Skeletal muscle cell (primary cell): ENCODE measurements at places on chromosomes 6 and 20.

DNA sequence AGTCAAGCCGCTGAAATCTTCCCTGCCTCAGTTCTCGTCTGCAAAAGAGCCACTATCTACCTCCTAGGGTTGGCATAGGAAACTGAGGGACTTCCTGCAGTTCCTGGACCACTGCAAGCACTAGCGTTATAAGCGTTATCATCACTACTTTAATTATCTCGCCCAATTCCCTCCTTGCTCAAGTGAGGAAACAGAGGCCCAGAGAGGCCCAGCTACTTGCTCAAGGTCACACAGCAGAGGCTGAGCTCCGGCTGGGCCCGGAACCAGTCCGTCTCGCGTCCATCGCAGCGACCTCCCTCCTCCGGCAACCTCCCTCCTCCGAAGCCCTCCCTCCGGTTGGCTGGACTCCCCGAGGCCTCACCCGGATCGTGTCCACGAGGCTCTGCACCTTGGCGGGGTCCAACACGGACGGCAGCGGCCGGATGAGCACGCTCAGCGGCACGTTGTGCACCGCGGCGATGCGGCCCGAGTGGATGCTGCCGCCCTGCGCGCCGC, 338 bp downstream of the SRXN1 start:
- no peak for DNase-seq

DNA sequence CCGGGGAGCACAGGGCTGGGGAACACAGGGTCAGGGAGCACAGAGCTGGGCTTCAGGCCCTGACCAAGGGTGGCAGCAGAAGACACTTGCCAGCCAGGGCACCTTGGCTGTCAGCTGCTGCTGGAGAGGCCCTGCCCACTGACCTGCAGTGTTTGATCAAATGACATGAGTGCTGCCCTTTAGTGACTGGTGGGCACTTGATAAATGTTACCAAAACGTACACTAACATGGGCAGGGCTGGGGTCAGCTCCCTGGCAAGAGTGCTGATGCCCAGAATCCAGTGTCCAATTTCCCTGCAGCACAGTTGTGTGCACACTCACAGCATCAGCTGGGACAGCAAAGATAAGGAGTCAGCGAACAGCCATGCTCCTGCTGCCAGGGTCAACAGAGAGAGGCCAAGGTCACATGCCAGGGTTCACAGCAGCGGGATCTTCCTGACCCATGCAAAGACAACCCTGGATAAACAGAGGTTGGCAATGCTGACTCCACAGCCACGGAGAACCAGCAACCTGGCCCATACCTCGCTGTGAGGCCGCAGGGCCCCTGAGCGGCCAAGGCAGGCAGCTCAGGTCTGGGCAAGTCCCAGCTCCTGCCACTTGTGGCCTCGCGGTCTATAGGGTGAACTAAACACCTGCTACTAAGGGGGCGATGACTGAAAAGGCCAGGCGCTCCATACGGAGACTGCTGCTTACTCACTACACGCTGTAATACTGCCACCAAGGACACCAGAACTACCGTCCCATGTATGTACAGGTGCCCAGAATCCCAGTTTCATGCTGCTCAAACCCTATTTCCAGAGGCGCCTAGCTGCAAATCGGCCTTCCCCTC, 46.3 kb downstream of the NINL start:
- no peak for DNase-seq

DNA sequence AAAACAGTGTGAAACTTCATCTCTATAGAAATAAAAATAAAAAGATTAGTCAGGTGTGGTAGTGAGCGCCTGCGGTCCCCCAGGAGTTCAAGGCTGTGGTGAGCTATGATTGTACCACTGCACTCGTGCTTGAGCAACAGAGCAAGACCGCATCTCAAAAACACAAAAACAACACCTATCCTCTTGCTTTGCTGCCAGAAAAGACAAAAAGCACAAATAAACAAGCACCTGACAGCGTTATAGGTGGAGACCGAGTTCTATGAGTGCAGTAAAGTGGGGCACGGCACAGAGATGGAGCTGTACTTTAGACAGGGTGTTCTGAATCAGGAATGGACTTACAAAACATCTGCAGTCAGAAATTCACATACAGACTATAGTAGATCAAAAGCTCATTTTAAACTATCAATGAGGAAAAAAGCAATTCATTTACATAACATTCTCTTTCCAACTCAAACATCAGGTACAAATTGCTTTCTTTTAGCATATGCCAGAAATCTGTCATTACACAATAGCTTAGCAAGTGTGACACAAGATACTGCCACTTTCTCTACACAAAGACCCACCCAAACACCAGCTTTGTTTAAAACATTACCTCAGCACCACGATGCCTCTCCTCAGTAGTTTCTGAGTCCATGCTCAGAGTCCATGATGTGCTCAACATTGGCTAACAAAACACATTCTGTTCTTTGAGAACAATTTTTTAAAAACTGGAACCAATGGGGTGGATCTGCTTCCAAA, 10.1 kb downstream of the EZR start:
- no peak for DNase-seq

DNA sequence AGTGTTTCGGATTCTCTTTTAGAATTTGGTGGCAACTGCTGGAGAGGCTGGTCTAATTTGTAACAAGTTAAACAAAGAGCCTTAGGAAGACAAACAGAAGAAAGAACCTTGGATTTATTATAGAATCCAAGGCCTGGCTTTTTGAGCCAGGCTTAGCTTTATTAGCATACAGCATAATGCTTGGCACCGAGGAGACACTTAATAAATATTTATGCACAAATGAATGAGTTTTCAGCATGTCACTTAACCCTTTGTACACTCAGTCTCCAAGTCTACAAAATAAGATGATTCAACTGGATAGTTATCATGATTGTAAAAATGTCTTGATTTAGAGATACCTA, 38.2 kb upstream of the AFDN start:
- DNase-seq = no peak

- DNase-seq = no peak
Measured at GRCh38 chr20:48807586-48808381, 20.0 kb downstream of the PREX1 start.

DNA sequence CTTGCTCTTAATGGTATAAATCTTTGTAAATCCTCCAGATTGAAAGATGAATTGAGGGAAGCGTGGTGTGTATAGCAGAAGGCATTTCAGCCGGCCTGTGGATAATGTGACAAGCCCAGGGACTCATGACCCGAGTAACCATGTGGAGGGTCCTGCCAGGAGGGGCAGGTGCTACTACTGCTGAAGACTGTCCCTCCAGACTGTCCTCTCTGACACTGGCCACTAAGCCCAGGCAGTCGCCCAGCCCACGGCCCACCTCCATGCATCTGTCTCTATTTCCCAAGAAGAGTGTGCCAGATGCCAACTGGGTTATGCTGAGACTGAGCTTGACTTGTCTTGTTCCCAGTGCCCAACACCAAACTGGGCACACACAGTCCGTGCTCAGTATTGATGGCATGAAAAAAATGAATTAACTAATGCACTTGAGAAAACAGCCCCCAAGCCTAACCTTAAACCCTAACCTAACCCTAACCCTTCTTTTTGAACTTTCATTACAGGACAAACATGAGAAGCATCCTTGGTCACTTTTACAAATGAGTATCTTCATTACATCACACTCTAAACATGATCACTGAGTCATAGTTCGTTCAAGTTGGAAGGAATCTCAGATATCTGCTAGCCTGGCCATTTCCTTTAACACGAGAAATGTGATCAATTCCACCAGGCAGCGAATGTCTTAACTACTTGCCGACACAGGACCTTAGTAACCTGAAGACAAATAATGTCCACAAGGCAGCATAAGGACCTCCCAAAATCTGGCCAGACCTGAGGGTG, 182.2 kb upstream of the RREB1 start:
- DNase-seq = no peak

DNA sequence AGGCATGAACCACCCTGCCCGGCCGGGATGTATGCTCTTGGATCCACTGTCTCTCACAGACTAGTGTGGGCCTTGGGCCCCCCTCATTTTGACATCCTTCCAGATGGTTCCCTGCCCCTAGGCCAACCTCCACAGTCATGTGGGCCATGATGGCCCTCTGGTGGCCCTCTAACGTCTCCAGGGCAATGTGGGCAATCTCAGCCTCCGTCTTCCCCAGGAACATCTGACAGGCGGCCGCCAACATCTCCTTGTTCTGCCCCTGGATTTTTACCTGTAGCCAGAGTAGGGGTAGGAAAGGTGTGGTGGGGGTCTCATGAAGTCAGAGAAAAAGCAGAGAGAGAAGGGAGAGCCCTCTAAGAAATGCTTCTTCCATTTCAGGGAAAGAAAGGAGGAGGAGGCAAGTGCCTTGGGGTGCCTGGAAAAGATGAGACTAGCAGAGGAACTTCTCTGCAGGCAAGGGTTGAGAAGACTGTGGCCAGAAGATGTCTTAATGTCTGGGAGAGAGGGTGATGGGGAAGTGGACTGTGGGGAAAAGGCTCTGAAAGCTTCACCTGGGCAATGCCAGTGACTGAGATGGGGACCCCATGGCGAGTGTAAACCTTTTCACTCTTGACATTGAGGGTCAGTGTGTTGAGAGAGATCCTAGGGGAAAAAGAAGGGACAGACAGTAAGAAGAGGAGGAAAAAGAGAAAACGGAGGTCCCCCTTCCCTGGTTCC, 1.3 kb downstream of the FLOT1 start:
- DNase-seq = no peak

GRCh38 chr6:161479376-161479775, 205.5 kb upstream of the AGPAT4 start:
- no peak for DNase-seq

DNA sequence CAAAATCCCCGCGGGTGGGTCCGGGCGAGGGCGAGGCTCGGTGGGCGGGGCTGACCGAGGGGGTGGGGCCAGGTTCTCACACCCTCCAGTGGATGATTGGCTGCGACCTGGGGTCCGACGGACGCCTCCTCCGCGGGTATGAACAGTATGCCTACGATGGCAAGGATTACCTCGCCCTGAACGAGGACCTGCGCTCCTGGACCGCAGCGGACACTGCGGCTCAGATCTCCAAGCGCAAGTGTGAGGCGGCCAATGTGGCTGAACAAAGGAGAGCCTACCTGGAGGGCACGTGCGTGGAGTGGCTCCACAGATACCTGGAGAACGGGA, 809 bp downstream of the HLA-G start:
- DNase-seq = no peak
